ENCODE measurements at places on chromosomes 13 and 19.

- peak; percentile 88 for DNase-seq
Observed at GRCh38 chr19:1249298-1249989, 1.1 kb downstream of the MIDN start.

GRCh38 chr19:32337084-32337808 is 8.2 kb upstream of the ZNF507 start:
- no peak for DNase-seq

DNA sequence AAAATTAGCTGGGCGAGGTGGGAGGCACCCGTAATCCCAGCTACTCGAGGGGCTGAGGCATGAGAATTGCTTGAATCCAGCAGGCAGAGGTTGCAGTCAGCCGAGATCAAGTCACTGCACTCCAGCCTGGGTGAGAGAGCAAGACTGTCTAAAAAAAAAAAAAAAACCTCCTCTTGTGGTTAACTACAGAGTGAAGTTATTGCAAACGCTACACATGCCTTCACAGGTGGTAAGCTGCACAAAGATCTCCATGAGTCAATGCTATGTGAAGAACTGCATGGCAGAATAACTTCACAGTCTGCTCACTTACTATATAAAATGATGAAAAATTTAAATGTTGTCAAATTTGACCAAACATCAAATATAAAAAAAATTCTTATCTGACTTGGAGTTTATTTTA is 436.8 kb downstream of the FGF14 start:
- no peak for DNase-seq

DNA sequence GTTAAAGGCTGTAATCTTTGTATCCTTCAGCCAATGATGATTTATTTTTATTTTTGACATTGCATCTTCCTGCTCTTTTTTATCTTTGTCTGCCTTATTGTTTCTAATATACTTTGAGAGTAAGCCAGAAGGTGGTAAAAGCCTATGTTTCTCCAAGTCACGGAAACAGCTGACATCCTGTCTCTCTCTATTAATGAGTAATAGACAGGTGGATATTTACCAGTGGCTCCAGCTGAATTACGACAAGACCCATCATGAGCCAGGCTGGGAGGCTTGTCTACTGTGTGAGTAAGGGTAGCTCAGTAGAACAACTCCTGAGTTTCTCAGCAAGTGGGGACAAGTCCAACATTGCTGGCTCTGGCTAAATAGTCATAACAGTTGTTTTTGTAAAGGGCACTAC is 166.6 kb downstream of the NDFIP2 start:
- DNase-seq, result no peak
